CD4-positive, alpha-beta T cell treated with Interleukin-4 for 1 hour (primary cell): ENCODE measurements at places on chromosomes 3 and 15.

GRCh38 chr3:141240286-141240685 lies 8.7 kb downstream of the PXYLP1 start:
- DNase-seq: no peak

- DNase-seq: no peak
Measured at GRCh38 chr3:133377396-133377795, 22.5 kb upstream of the BFSP2 start.

DNA sequence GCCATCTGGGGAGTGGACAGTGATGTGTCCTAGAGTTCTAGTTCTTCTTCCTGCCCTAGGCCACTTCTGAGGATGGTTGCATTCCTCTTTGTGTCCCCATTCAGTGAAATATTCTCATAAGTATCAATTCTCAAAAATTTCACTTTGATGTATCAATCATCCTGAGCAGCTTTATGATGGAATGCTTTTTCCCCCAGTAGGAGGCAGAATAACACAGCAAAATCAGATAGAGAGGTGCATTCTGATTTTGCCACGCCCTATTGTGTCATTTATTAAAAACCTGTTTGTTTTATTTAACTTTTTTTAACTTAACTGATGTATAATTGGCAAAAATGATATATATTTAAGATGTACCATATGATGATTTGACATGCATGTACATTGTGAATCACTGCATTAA lies 656.0 kb upstream of the GRM7 start:
- DNase-seq: no peak

GRCh38 chr3:71581457-71582035 lies 2.0 kb downstream of the FOXP1 start:
- peak; percentile 25 for DNase-seq

DNA sequence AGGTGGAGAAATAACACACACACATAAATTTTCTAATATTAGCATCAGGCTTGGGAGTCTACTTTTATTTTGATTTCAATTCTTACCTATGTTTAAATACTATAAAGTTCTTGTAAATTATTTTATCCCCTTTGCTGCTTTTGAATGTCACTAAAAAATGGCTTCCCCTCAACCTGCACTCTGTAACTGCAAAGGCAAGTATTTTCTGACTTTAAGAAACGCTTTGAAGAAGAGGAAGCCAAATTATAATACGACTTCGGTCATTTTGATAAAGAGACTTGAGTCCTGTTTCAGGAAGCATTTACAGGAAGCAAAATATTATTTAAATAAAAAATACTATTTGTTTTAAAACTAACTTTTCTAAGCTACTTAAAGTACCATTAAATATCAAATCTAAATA lies 627.7 kb upstream of the AGTR1 start:
- no peak for DNase-seq

GRCh38 chr3:45872569-45872968 lies 13.8 kb upstream of the CCR9 start:
- DNase-seq: no peak

GRCh38 chr3:178100908-178101307 lies 435.3 kb upstream of the KCNMB2 start:
- no peak for DNase-seq

DNA sequence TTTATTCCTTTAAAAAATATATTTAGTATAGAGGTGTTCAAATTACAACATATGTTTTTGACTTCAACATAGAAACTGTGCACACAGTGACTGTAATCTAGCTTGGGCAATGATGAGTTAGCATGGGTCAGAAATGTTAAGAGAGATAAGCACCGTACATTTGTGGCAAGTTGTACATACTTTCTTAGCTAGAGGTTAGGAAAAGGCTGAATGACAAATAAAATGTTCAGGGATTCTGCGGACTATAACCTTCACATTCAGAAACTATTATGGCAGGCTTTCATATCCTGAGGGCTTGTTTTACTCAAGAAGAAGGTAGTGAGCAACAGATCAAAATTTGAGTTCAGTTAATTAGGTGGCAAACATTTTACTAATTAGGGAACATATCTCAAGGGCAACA lies 379.7 kb upstream of the EPHA6 start:
- no peak for DNase-seq

- DNase-seq: peak; percentile 60
Measured at GRCh38 chr3:14424711-14425580, 22.5 kb downstream of the SLC6A6 start.

- DNase-seq: no peak
Measured at GRCh38 chr15:49620199-49620598, 419 bp downstream of the FAM227B start.

GRCh38 chr15:92603743-92604470 lies 51.7 kb downstream of the FAM174B start:
- DNase-seq: no peak

DNA sequence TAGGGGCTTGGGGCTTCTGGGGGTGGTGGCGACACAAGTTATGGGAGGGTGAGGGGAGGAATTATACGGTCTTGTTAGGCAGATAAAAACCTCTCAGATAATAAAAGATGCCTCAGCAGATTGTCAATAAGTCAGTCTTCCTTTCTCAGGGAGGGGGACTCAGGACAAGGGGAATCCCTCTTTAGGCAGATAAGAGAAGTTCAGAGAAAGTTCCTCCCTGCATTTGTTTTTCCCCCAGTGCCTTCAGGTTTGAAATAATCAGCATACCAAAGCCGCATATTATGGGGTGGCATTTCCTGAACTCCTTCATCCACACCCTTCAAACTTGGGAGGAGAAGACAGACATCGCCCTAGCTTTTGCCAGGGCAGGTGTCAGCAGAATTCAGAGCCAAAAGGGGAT lies 8.5 kb downstream of the PPCDC start:
- DNase-seq: no peak

DNA sequence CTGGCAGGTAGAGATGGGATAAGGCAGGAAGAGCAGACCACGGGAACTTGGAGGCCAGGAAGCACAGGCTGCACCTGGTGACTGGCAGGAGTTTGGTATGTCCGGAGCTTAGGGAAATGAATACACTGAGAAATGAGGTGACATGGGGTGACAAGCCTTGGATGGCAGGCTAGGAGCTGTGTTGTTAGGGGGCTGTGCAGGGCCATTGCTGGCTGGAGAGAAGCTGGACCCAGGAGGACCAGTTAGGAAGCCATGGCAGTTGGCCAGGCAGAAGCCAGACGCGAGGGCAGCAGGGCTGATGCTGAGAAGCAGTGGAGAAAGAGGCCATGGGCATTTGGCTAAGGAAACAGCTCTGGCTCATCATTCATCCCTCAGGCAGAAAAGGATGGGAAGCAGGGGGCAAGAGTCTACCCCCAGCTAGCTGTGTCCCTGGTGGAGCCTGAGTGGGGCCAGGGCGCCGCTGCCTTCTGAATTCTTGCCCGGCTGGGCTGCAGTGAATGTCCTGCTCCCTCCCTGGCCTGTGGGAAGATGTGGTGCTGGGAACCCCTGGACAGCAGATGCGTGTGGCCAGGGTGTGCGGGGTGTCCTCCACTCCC lies 255.8 kb downstream of the FAM43A start:
- no peak for DNase-seq

DNA sequence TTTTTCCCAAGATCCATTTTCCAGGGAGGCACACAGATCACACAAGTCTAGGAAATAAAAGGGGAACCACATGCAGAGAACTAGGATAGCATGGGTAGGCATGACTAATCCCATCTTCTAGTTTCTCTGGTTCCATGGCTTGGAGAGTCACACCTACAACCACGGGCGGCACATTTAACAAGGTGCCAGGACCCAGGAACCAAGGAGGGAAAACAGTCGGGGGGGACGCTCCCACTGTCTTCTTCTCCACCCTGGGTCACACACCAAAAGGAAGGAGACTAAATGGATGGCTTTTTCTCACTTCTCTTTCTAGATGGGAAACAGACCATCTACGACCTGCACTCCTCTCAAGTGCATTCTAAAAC lies 4.6 kb upstream of the SMCO1 start:
- DNase-seq: no peak

DNA sequence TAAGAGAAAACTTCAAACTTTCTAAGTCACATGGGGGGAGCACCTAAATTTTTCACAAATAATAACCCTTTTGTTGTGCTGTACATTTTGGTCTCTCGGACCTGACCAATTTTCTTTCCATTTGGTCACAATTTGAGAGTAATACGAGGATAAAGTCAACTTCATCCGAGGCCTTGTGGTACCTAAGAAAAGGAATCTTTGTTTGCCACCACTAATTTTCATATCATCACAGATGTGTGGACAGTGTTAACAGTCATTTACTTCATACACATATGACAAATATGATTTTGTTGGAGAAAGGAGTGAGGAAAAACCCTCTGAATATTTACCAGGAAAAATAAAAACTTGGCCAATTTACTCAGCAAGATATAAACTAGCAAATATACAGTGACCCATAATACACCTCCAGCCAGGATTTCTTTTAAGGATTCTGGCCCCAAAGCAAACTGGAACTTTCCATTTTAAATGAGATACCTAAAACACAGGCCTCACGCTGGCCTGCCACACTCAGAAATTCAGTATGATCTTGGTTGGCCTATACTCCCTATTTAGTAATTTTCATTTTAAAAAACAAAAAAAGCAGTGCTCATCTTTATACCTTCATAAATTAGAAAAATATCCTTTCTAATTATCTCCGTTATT lies 40.7 kb downstream of the VGLL4 start:
- no peak for DNase-seq

GRCh38 chr3:196903740-196904139 lies 36.0 kb downstream of the SENP5 start:
- no peak for DNase-seq

DNA sequence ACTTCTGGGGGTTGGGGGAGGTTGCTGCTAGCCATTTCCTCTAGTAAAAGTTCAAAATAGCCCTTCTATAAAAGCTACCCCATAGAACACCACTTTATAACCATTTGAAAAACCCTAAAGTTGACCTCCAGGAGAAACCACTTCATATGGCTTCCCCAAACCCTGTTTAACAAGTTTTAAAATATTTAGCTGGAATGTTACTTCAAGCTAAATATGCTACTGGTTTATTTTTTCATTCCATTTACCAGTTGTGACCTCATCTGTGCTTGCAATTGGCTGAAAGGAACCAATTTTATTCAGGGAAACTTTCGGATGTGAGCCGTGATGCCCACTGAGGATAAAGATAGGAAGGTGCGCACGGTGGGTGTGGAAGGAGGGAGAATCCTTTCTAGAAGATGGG lies 221.3 kb downstream of the SUCLG2 start:
- no peak for DNase-seq

DNA sequence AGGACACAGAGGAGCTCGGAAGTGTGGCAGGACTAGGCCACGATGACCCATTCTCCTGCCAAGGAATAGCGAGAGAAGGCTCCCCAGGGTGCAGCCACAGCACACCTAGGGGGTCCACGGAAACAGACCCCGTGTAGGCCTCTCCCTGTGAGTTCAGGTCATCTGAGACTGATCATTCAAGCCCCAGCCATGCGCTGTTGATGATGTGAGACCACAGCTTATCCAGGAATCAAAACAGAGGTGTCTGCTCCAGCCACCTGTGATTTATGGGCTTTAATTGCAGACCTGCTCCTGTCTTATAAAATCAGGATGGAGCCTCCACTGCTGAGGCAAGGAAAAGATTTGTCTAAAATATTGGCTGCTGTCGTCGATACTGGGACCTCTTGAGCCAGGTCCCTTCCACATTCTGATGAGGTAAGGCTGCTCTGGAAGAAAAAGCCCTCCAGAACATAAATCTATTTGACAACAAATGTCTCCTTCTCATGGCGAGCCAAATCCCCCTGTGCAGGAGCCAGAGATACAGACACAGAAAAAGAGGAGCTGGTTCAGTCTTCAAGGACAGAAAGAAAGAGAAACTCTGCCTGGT lies 186.7 kb downstream of the TJP1 start:
- no peak for DNase-seq

- no peak for DNase-seq
Measured at GRCh38 chr3:170270282-170270881, 48.2 kb downstream of the PRKCI start.

DNA sequence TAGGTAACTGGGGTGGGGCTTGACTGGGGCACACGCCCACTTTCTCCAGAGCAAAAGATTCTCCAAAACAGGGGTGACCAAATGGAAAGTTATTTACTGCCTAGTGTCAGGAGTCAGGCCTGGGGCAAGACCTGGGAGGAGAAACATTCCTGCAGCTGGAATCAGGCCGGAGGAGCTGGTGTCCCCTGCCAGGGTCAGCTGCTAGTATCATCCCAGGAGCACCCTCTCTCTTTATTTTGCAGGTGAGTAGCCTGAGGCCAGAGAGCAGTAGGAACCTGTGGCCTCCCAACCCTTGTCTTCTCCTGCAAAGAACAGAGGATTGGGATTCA lies 32.9 kb downstream of the DNAJB8 start:
- no peak for DNase-seq

- DNase-seq: no peak
Measured at GRCh38 chr3:118186051-118186450, 848.6 kb downstream of the IGSF11 start.

DNA sequence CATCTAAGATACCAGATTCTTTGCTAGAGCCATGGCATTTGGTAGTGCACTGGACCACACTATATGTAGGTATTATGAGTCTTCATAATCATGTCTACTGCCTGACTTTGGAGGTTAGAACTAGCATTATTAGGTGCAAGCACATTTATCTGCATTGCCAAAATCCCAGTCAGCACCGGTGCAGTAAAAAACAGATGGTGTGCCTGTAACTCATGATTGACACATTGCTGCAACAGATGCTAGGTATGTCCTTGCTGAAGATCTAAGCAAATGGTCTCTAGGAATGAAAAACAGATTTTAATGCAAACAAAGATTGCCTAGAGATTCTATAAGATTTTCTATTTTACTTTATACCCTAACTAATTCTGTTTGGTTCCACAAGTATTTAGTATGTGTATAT lies 47.7 kb downstream of the MYO5A start:
- DNase-seq: no peak

DNA sequence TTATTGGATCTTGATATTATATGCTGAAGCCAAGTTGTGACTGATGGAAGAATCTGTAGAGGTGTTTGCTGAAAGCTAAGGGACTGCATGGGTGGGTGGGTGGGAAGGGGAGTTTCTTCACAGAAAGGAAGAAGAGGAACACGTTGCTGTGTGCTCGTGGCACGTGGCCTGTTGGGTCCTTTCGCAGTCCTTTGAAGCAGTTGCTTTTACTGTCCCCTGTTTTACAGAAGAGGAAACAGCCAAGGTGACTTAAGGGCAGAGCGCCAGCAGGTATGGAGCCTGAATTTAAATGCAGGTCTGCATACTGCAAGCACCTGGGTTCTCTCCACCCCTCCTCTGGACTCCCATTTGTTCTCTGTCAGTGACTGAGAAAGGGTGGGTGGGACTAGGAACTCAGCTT lies 59.4 kb upstream of the PRR23C start:
- DNase-seq: no peak

- peak; percentile 50 for DNase-seq
Measured at GRCh38 chr3:7876741-7877297, 624.8 kb upstream of the LMCD1 start.

GRCh38 chr15:45441686-45442085 lies 63.3 kb upstream of the GATM start:
- no peak for DNase-seq

GRCh38 chr3:30498587-30498967 lies 107.8 kb upstream of the TGFBR2 start:
- DNase-seq: no peak

DNA sequence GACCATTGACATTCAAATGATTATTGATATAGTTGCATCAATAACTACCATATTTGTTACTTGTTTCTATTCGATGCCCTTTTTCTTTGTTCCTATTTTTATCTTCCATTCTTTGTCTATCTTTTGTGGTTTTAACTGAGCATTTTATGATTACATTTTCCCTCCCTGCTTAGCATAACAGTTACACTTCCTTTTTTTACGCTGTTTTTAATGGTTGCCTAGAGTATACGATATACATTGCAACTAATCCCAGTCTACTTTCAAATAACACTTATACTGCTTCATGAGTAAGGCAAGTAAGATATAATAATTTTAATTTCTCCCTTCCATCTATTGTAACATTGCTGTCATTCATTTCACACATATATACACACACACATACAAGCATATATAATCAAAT lies 26.3 kb downstream of the COL6A6 start:
- DNase-seq: no peak
